Upper lobe of left lung (tissue), 6 donors: ENCODE measurements at places on chromosomes 2 and 18. TPM values are rescaled to one million over a fixed set of nuclear protein-coding genes. Genes with fewer than 3 reads are reported as not detected.

DNA sequence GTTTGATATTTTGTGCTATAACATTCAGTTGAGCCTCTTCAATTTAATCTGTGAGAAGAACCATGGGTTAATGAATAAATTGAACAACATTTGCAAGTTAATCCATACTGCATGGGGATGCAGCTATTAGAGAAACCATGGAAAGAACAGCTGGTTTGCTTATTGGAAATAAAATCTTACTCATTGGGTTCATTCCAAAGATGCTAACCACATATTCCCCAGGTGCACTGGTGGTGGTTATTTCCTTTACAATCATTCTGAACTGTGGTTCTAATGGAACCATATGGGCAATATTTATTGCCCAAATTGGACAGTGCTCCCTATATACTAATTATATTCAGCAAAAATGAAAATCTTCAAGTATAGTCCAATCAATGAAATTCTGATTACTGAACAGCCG, 1200.4 kb upstream of the CDH2 start:
- no peak overlapping the region for H3K4me3 ChIP-seq
- no peak for DNase-seq
- no peak overlapping the region for H3K27ac ChIP-seq
- no peaks in the 10 kb centered on the region for H3K4me1 ChIP-seq
- H3K36me3 ChIP-seq = no peaks in the 10 kb centered on the region
- no peaks in the 10 kb centered on the region for H3K27me3 ChIP-seq

DNA sequence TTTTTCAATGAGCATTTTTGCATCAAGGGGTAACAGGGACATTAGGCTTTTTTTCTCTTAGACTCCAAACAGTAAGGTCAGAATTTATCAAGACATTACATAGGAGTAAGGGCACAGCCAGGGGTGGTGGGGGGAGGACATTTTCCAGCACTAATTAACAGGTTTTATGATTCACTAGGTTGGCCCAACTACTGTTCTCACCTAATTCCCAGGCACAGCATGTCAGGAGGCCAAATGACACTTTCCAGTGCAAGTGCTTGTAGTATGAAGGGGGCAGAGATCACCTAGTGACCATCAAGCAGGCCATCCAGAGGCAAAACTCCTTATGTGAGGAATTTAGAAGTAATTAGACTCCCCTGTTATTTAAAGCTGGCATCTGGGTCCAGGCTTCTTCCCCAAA, 3.9 kb upstream of the MBD2 start:
- peaks cover under 1% of the 10 kb centered on the region for H3K4me1 ChIP-seq
- no peaks in the 10 kb centered on the region for H3K36me3 ChIP-seq
- H3K4me3 ChIP-seq = no peak overlapping the region
- DNase-seq = no peak

DNA sequence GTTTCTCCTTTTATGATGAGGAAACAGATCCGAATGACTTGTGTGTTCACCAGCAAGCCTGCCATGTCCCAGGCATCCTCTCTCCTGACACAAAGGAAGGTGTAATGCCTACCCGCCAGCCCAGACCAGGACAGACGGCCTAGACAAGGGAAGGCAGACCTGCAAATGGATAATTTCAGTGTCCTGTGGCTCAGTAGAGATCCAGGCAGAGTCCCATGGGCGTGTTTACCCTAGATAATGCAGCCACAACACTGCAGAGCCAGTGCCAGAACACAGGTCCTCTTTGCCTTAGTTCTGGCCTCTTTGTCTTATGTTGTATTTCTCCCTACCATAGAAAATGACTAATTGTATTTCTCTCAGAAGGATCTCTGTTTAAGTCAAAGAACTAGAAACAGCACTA, 12.7 kb downstream of the TRAPPC12 start:
- H3K36me3 ChIP-seq = peaks cover 22% of the 10 kb centered on the region
- H3K27me3 ChIP-seq = no peaks in the 10 kb centered on the region

- no peaks in the 10 kb centered on the region for H3K36me3 ChIP-seq
- no peak for DNase-seq
- H3K27me3 ChIP-seq = no peaks in the 10 kb centered on the region
- no peaks in the 10 kb centered on the region for H3K4me1 ChIP-seq
- H3K4me3 ChIP-seq = no peak overlapping the region
- H3K27ac ChIP-seq = no peak overlapping the region
Measured at GRCh38 chr2:106944215-106944614, 58.2 kb upstream of the ST6GAL2 start.

DSC3 gene
- 0.14 TPM for total RNA-seq

- no peaks in the 10 kb centered on the region for H3K36me3 ChIP-seq
- DNase-seq = no peak
- no peak overlapping the region for H3K4me3 ChIP-seq
- H3K27me3 ChIP-seq = no peaks in the 10 kb centered on the region
- no peak overlapping the region for H3K27ac ChIP-seq
Measured at GRCh38 chr2:65663831-65664407, 231.5 kb upstream of the SPRED2 start.

TLX2 gene
- total RNA-seq = not detected

- H3K4me3 ChIP-seq = peak overlapping the region; percentile 53
- peak overlapping the region; percentile 88 for H3K27ac ChIP-seq
- H3K27me3 ChIP-seq = no peaks in the 10 kb centered on the region
- no peak for DNase-seq
- H3K4me1 ChIP-seq = peaks cover 39% of the 10 kb centered on the region
Measured at GRCh38 chr18:22346953-22347605, 70.6 kb downstream of the CTAGE1 start.

ANKRD62 gene
- 0.40 TPM for total RNA-seq

AQP12A gene
- total RNA-seq = not detected

REG3G gene
- total RNA-seq = not detected

TUBB8B gene
- total RNA-seq = 1.0 TPM

DNA sequence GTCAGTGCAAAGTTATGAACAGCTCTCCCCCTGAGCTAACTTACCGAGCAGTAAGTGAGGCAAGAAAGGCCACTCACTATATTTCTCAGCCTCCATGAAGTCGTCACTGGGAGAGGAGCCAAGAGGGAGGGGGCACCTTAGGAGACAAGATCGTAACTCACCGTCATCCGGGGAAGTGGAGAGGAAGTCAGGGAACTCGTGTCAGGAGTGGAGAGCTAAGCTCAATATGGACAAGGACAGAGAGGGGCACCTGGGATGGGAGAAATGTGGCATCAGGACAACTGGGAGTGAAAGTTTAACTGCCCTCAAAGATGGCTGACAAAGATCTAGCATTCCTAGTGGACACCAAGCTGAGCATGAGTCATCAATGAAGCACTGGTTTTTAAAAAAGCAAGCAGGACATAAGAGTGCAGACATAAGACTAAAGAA, 37.1 kb downstream of the BCL11A start:
- H3K4me3 ChIP-seq = no peak overlapping the region
- H3K4me1 ChIP-seq = no peaks in the 10 kb centered on the region
- H3K36me3 ChIP-seq = no peaks in the 10 kb centered on the region
- H3K27ac ChIP-seq = no peak overlapping the region
- no peak for DNase-seq
- H3K27me3 ChIP-seq = no peaks in the 10 kb centered on the region

FOXI3 gene
- not detected for total RNA-seq

- peak overlapping the region; percentile 7 for H3K27ac ChIP-seq
- H3K27me3 ChIP-seq = no peaks in the 10 kb centered on the region
- no peak for DNase-seq
- peaks cover 23% of the 10 kb centered on the region for H3K4me1 ChIP-seq
- no peaks in the 10 kb centered on the region for H3K36me3 ChIP-seq
Measured at GRCh38 chr2:74415762-74416395, 5.5 kb downstream of the C2orf81 start.

DNA sequence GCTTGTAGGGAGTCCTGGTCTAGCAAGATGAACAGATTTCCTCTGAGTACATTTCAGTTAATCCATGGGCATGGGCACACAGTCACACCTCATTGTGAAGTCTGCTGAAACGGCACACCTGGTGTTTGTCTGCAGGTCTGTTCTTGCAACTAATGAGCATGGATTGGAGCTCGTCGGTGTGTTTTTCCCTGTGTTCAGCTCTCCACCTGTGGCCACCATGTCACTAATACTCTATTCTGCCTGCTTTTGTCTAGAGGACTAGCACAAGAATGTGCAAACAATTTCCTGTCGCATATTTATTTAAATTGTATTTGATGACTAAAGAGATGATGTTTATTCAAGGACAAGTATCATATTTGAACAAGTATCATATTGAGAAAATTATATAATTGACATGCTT, 24.5 kb upstream of the PPP4R1 start:
- peak overlapping the region; percentile 43 for H3K27ac ChIP-seq
- no peaks in the 10 kb centered on the region for H3K4me1 ChIP-seq
- H3K27me3 ChIP-seq = no peaks in the 10 kb centered on the region

- no peak overlapping the region for H3K4me3 ChIP-seq
- no peak overlapping the region for H3K27ac ChIP-seq
- no peaks in the 10 kb centered on the region for H3K4me1 ChIP-seq
- H3K27me3 ChIP-seq = no peaks in the 10 kb centered on the region
Measured at GRCh38 chr2:32189011-32189410, 23.3 kb downstream of the SLC30A6 start.

- no peaks in the 10 kb centered on the region for H3K27me3 ChIP-seq
- no peaks in the 10 kb centered on the region for H3K36me3 ChIP-seq
- H3K4me1 ChIP-seq = no peaks in the 10 kb centered on the region
- no peak overlapping the region for H3K4me3 ChIP-seq
Measured at GRCh38 chr2:194938066-194938465, 719.0 kb upstream of the SLC39A10 start.

GLI2 gene
- total RNA-seq = 0.61 TPM

- peaks cover 8% of the 10 kb centered on the region for H3K36me3 ChIP-seq
- H3K4me3 ChIP-seq = no peak overlapping the region
- H3K4me1 ChIP-seq = no peaks in the 10 kb centered on the region
- no peak overlapping the region for H3K27ac ChIP-seq
Measured at GRCh38 chr2:196990092-196990491, 63.6 kb upstream of the PGAP1 start.

DNA sequence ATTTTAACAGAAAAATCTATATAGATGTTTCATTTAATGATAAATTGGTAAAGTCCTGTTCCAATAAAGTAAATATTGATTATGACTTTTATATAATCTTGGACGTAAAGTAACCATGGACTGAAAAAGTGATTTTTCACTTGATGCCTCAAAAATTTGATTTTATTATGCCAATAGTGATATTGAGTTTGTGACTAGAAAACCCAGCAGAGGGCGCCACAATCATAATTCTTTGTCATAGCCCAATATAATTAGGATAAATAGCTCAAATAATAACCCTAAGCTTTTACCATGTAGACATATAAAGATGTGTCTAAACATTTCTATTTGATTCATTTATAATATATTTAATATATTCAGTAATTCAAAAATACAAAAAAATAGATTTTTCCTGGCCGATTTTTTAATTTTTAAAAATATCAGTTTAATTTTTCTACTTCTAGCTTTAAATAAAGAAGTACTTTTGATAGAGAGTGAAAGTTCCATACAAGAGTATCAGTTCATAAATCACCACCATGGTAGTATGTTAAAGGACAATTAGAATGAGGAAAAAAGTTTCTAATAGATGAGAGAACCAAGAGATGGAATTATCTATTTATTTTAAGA, 30.7 kb downstream of the CAMKMT start:
- DNase-seq = no peak
- H3K4me3 ChIP-seq = no peak overlapping the region
- H3K4me1 ChIP-seq = no peaks in the 10 kb centered on the region
- no peaks in the 10 kb centered on the region for H3K27me3 ChIP-seq
- H3K27ac ChIP-seq = no peak overlapping the region

RAX gene
- not detected for total RNA-seq

GRCh38 chr2:103327386-103327785, 565.6 kb downstream of the TMEM182 start:
- no peak overlapping the region for H3K4me3 ChIP-seq
- no peaks in the 10 kb centered on the region for H3K36me3 ChIP-seq
- DNase-seq = no peak
- no peaks in the 10 kb centered on the region for H3K4me1 ChIP-seq
- H3K27ac ChIP-seq = no peak overlapping the region
